Stimulated activated naive CD4-positive, alpha-beta T cell (primary cell): ENCODE measurements at places on chromosomes 3 and 15.

DNA sequence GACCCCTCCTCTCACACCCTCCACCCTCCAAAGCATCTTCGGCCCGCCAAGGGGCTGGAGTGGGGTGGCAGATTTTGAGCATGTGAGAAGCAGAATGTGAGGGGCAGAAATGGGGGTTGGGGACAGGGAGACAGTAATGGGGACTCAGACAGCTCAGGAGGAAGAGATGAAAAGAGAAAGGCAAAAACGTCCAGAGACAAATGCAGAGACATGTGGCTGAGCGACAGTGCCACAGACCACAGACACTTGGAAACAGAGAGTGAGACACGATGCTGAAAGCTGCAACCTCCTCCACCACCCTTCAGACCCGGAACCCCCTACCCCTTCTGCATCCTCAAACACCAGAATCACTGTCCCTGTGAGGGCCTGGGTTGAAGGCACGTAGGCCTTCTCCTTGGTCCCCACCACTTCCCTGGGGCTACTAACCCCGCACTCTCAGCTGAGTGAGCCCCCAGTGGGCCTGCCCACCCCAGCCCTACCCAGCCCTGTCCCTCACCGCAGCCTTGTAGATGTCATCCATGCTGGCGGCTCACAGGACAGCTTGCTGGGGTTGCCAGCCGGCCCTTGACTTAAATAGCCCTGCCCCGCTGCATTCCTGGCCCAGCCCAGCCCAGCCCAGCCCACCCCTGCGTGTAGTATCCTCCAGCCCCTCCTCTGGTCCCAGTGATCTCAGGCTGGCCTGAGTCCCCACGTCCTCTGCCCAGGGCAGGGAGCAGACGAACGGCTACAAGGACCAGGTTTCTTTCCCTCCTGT lies at the start of gene TNNC1:
TNNC1 (minus strand) TSS at position 546 of the 754 bp plus-strand sequence; CDS start at position 520, 26 bp downstream.
- no peak for DNase-seq

GRCh38 chr3:141960731-141961130 lies 84.3 kb downstream of the ATP1B3 start:
- DNase-seq: no peak

GRCh38 chr3:186361762-186362536 lies at the start of gene DGKG:
DGKG (minus strand) TSS chr3:186362234; CDS start chr3:186320459, 41,775 bp downstream.
- no peak for DNase-seq

GRCh38 chr3:24139463-24140412 lies 194.7 kb downstream of the NR1D2 start:
- no peak for DNase-seq

GRCh38 chr3:119357190-119357589 lies 63.0 kb downstream of the ARHGAP31 start:
- no peak for DNase-seq

DNA sequence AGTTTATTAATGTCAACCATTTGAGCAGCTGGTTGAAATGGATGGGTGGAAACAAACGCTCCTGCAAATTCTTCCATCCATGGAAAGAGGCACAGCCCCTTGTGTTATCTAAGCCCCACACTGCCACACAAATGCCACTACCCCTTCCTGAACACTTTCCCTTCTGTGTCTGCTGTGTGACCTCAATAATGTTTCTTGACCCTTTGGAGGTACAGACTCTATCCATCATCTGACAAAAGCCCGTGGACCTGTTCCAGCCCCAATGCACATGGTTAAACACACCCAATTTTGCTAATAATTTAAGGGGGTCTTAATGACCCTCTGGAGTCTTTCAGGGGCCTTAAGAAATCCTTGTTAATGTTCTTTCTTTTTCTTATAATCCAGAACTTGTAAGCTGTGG lies 482.2 kb upstream of the CFAP20DC start:
- DNase-seq: no peak

GRCh38 chr15:88382482-88382983 lies 84.7 kb downstream of the MRPL46 start:
- no peak for DNase-seq

- DNase-seq: no peak
Measured at GRCh38 chr3:181839916-181840297, 128.2 kb downstream of the SOX2 start.

DNA sequence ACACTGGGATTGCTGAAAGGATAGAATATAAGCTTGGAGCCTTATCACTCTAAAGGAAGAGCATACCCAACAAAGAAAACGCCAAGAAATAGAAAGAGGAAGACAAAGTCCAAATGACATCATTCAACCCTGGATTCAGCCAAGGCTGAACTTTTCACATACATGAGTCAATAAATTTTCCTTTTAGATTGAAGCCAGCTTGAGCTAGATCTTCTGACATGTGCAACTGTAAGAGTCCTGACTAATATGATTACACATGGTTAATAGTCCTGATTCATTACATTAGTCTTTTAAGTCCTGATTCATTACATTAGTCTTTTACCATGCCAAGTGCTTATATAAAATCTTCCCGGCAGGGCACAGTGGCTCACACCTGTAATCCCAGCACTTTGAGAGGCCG lies 13.6 kb upstream of the DENND6A start:
- no peak for DNase-seq
